Daoy (cell line): ENCODE measurements at places on chromosomes 6 and 20. TPM values are rescaled to one million over a fixed set of nuclear protein-coding genes. Genes with fewer than 3 reads are reported as not detected.
A peak's percentile ranks its signal among the peaks of the same experiment; 100 is the strongest.

HLA-DQA1 gene
- 0.27 and 0.40 TPM in 2 replicates for total RNA-seq

DNA sequence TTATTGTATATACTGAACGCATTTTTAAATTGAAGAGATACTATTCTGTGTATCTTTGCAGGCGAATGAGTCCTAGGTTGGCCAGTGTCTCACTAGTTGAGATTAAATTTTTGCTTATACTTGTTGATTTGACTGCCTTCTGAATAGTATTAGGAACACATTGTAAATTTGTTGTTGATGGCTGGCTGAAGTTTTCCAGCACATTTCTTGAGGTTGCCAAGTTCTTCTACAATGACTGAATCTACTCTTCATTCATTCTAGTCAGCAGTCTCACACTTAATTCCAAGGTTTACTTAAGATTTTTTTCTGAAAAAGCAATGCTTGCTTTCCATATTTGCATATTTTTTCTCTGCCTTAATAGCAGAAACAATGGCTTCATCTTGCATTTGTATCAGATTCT lies 151.7 kb downstream of the ZFAND3 start:
- DNase-seq = no peak

DNA sequence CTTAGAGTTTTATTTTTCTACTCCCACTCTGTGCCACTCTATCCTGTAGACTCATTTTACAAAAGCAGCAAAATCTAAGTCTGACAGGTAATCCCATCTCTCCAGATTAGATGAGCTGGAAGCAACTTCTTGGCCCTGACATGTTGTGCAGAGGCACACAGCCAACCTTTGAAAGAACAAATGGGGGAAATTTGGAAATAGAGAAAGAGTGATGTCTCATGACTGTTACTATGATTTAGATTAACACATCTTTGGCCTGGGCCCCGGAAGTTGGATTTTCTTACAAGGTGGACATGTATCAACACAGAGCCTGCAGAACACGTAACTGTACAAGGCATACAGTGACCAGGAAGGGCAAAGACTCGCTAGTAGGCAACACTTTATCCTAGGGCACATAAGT lies 227.7 kb downstream of the MYLK4 start:
- no peak for DNase-seq

DNA sequence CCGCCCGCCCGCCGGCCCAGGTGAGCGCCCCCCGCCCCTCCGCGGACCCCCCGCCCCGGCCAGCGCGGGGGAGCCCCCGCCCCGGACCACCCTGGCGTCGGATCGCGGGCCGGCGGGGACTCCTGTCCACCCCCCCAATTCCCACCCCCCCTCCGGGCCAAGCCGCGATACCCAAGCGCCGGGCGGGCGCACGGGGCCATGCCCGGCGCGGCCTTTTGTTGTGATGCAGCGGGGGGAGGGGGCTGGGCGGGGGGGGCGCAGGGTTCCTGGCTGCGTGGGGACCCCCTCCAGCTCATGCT lies 245 bp downstream of the SRC start:
- no peak for DNase-seq

DNA sequence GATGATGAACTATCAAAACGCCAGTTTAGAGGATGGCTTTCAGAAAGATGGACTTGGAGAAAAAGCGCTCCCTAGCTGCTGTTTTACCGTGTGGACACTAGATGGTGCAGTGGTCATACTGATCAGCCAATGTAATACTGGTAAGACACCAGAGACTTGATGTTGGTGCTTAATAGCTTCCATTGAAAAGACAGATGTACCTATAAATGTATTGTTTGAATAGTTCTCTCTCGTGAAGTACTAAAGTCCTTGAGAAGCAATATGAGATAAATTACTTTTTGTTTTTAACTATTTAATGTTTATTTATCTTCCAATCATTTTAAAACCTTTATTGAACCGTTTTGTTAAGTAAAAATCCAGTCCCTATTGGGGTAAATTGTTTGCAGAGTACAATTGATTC lies 63.9 kb upstream of the FUCA2 start:
- peak; percentile 69 for DNase-seq

- DNase-seq = no peak
These were observed 264.3 kb downstream of the TAF4 start for GRCh38 chr20:61801428-61801827.

GRCh38 chr20:37362821-37363220 lies 16.9 kb downstream of the SRC start:
- DNase-seq = no peak

DNA sequence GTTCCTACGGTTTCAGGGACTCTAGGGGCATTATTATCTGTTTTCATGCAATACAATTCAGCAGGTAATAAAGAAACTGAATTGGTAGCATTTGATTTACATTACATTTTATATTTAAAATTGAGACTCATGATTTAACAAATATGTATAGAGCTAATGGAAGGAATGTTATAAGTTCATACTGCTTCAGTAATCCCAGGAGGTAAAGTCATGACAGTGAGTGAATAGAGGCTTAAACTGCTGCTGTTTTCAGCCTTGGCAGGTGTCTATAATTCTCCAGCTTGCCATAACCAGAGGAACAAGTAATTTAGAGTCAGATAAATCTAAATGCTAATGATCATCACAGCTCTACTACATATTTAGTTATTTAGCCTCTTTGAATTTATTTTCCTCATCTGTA lies 360.8 kb upstream of the MANEA start:
- DNase-seq = no peak

DNA sequence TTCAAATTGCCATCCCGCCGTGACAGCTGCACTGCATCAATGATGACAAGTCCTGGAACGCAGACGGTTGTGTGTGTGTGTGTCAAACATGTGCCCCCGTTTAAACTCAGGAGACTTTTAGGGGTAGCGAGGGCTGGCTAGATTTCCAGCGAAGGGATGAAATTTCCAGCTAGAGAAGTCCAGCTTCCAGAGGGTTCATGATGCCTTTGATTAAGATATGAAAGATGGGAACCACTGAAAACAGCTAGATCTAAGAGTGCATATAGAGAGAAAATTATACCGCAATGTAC lies 644 bp downstream of the KIZ start:
- DNase-seq = no peak

GRCh38 chr6:150293423-150294173 lies 75.2 kb upstream of the IYD start:
- DNase-seq = peak; percentile 84

GRCh38 chr6:109336221-109336961 lies 45.9 kb downstream of the CD164 start:
- peak; percentile 34 for DNase-seq

KIF13A gene
- 18.1 and 23.0 TPM in 2 replicates for total RNA-seq

GRCh38 chr20:15889514-15890256 lies 683.6 kb downstream of the KIF16B start:
- no peak for DNase-seq

DNA sequence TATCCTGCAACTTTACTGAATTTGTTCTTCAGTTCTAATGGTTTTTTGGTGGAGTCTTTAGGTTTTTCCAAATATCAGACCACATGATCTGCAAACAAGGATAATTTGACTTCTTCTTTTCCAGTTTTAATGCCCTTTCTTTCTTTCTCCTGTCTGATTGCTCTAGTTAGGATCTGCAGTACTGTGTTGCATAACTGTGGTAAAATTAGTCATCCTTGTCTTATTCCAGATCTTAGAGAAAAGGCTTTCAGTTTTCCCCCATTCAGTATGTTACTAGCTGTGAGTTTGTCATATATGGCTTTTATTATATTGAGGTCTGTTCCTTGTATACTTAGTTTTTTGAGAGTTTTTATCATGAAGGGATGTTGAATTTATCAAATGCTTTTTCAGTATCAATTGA lies 4.3 kb downstream of the MICA start:
- DNase-seq = peak; percentile 41

- peak; percentile 88 for DNase-seq
These were observed 158.1 kb downstream of the DTNBP1 start for GRCh38 chr6:15504581-15505350.

GRCh38 chr6:149033454-149033853 lies 284.1 kb upstream of the TAB2 start:
- no peak for DNase-seq

DNA sequence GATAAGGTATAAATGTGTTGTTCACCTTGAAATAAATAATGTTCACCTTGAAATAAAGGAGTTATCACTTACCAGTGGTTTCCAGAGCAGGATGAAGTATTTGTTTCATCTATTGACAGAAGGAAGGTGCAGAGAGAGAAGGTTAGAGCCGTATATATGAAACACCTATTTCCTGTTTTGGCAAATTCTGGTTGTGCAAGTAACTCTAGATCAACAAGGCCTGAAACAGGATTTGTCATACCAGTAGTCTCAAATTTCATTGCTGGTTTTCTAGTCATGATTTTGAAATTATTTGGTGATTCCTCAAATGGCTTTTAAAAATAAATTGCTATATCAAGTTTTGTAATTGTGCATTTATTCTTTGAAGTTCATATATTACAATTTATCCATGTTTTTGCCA lies at the start of gene CRISP3:
Gene CRISP3, minus strand, starts transcription at position 130 of the 400 bp plus-strand sequence. Its CDS starts 21 bp downstream, at position 109.
- no peak for DNase-seq

- DNase-seq = no peak
These were observed 72.3 kb downstream of the SLC16A10 start for GRCh38 chr6:111159633-111160032.

- DNase-seq = no peak
These were observed 8.4 kb downstream of the MAPRE1 start for GRCh38 chr20:32828029-32828680.

GCLC gene
- 40.1 and 55.0 TPM in 2 replicates for total RNA-seq

DNA sequence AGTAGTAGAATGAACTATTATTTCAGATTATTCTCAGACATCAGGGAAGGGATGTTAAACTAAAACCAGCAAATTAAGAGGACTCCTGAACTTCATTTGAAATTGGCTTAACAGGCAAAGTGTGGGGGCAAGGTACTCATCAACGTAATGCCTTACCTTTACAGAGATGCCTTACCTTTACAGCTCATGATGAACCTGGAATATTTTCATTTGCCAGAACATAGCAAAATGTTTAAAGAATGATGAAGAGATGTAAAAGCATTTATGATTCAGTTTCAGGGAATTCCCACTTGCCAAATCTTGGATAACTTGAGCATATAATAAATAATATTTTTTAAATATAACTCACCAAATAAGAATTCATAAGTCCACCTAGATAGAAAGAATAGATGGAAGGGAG lies 207.5 kb downstream of the TINAG start:
- DNase-seq = no peak

GRCh38 chr6:42230345-42231321 lies 13.0 kb upstream of the MRPS10 start:
- peak; percentile 25 for DNase-seq

- DNase-seq = no peak
These were observed 218.7 kb downstream of the FUT9 start for GRCh38 chr6:96234444-96234843.

GRCh38 chr6:148064406-148065134 lies 278.1 kb upstream of the SASH1 start:
- DNase-seq = peak; percentile 93

PLEKHG1 gene
- 2.8 and 6.1 TPM in 2 replicates for total RNA-seq

BCAS4 gene
- 10.9 and 16.1 TPM in 2 replicates for total RNA-seq

- no peak for DNase-seq
These were observed 49.6 kb upstream of the SNAP91 start for GRCh38 chr6:83758533-83758932.

- DNase-seq = no peak
These were observed 43.2 kb upstream of the PKIB start for GRCh38 chr6:122567034-122567433.

GRCh38 chr6:156794546-156795354 lies 17.6 kb downstream of the ARID1B start:
- peak; percentile 58 for DNase-seq

GRCh38 chr6:28322661-28323060 lies 13.3 kb downstream of the ZSCAN31 start:
- no peak for DNase-seq

GINS1 gene
- total RNA-seq = 37.1 and 37.9 TPM in 2 replicates

TFAP2C gene
- total RNA-seq = 4.5 and 7.7 TPM in 2 replicates

GRCh38 chr6:132812756-132813172 lies 1.6 kb upstream of the RPS12 start:
- no peak for DNase-seq

MYLK2 gene
- total RNA-seq = 3.0 and 3.4 TPM in 2 replicates

DNA sequence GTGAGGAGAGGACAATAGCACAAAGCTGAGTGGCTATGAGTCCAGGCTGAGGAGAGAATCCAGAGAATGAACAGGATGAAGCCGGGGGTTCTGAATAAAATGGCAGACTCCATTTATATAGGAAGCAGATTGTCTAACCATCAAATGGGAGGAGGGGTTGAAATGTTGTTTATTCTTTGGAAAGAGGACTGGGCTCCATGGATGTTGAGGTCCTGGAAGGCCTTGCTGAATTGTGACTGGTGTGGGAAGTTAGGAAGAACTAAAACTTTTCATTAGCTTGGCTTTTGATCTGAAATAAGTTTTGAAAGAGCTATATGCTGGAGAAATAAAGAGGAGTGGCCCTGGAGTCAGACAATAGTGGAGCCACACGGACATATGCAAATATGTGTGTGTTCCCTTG lies 647.8 kb downstream of the RNF144B start:
- DNase-seq = no peak

ATP9A gene
- total RNA-seq = 5.6 and 7.9 TPM in 2 replicates

DNA sequence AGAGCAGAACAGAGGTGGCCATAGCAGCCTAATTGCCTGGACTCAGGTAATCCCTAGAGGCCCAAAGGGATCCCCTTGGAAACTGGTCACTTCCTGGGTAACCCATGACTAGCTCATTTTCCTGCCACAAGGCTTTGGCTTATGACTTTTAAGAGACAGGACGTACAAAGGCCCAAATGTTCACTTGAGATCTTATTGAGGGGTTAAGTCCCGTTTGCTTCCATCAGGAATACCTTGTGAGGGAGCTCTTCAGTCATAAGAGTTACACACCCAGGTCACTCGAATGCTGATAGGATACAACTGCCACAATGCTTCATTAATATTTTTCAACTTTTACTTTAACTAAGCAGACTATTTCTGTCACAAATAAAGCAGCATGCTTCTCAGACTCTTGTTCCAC lies 51.7 kb downstream of the TMEM170B start:
- no peak for DNase-seq

- no peak for DNase-seq
These were observed 450.7 kb upstream of the OPRM1 start for GRCh38 chr6:153588330-153588729.

- no peak for DNase-seq
These were observed 51.9 kb downstream of the CD24 start for GRCh38 chr6:106922626-106923025.

CASP8AP2 gene
- 11.5 and 12.3 TPM in 2 replicates for total RNA-seq

GRCh38 chr6:118584911-118585310 lies 36.8 kb downstream of the PLN start:
- DNase-seq = no peak

DNA sequence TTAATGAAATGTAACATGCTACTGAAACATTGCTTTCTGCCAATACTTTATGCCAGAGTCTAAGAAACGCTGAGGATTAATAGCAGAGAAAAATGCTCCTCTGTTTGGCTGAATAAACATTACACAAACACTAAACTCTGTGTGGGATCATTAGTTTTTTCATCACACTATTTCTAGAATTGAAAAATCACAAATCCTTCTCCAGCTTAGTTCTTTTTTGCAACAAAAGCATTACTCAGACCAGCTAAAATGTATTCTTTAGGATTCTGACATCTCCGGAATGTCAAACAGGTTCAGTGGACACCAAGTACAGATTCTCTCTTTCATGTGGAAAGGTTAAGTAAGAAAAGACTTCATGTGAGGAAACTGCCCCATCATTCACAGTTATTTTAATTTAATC lies 226.9 kb downstream of the SIM1 start:
- no peak for DNase-seq

OOEP gene
- not detected in 2 replicates for total RNA-seq

TCF21 gene
- total RNA-seq = not detected in 2 replicates

GRCh38 chr20:46305331-46305972 lies 2.8 kb downstream of the CDH22 start:
- no peak for DNase-seq

TMEM74B gene
- total RNA-seq = 0.06 TPM in 1 of 2 replicates, not detected in the other

RALY gene
- 52.8 and 74.2 TPM in 2 replicates for total RNA-seq

GRCh38 chr6:89483111-89483720 lies 50.3 kb downstream of the ANKRD6 start:
- peak; percentile 6 for DNase-seq
